RWPE1 (cell line): ENCODE measurements at places on chromosomes 12 and 14.

DNA sequence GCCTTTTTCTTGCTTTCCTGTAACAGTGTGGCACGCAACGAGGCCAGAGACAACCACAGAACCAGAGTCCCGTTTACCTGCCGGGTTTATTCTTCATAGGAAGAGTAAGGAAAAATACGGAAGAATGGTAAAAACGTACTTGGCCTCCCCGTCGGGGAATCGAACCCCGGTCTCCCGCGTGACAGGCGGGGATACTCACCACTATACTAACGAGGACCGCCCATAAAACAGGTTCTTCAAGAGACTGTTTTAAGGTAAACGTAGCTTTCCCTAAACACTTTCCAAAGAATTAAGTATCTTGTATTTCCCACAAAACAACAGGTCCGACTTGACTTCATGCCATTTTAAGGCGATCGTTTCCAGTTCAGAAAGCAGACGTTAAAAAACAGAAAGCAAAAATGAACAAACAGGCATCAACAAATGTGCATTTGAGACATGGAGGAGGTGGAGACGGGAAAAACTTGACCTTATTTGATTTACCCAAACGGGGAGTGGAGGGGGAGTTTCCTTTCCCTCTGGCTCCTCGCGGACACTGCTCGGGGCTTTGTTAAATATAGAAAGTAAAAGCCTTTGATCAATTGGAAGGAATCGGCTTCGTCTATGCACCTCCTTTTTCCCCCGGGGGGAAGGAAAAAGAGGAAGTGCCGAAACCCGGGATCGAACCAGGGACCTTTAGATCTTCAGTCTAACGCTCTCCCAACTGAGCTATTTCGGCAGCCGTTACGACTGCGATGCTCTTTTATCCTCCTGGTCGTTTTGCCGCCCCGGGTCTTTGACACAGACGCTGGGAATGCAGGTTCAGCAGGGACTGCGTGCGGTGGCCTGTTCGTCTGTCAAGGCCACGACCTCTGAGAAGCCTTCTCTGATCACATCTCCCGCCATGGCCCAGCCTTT is 13.0 kb upstream of the UBC start:
- DNase-seq = peak; percentile 84

- no peak for DNase-seq
Measured at GRCh38 chr12:93176610-93177126, 201.1 kb upstream of the NUDT4 start.

- no peak for DNase-seq
Measured at GRCh38 chr14:55377236-55377635, 34.4 kb downstream of the ATG14 start.

GRCh38 chr12:334125-334524 is 55.0 kb downstream of the KDM5A start:
- DNase-seq = no peak

GRCh38 chr12:32708926-32709325 is 29.8 kb downstream of the DNM1L start:
- DNase-seq = no peak

GRCh38 chr12:127304751-127305725 is 961.9 kb upstream of the TMEM132C start:
- DNase-seq = no peak

- DNase-seq = no peak
Measured at GRCh38 chr14:51884086-51884927, 23.9 kb downstream of the GNG2 start.

DNA sequence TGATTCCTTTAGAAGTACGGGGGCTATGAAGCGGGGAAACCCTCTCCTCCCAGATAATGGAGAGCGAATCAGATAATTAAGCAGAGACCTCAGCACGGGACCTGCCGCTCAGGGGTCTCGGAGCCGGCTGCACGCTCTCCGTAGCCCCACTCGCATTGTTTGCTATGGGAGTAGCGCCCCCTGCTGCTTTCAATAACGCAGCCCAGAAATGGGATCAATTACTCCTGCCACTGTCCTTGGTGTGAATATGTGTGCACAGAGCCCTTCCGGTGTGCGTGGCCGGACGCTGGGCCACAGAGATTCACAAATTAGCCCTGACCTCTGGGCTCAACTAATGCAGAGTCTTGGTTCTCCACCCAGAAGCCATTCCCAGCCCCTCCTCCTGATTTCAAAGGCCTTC is 76.4 kb upstream of the TMEM132C start:
- no peak for DNase-seq

DNA sequence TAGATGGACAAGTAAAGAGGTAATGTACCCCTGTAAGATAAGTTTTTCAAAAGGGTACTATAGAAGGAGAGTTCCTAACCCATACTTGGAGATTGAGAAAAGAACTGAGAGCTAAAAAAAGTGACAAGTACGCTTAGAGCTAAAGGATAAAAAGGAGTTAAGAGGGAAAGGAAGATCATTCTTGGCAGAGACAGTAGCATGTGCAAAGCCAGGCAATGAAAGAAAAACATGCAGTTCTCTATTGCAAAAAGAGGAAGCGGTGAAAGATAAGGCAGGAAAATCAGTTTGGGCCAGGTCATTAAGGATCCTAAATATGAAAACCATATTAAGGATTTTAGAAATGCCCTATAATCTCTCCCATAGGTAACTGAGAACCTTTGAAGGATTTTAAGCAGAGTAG is 500.4 kb upstream of the GARIN6 start:
- DNase-seq = no peak

DNA sequence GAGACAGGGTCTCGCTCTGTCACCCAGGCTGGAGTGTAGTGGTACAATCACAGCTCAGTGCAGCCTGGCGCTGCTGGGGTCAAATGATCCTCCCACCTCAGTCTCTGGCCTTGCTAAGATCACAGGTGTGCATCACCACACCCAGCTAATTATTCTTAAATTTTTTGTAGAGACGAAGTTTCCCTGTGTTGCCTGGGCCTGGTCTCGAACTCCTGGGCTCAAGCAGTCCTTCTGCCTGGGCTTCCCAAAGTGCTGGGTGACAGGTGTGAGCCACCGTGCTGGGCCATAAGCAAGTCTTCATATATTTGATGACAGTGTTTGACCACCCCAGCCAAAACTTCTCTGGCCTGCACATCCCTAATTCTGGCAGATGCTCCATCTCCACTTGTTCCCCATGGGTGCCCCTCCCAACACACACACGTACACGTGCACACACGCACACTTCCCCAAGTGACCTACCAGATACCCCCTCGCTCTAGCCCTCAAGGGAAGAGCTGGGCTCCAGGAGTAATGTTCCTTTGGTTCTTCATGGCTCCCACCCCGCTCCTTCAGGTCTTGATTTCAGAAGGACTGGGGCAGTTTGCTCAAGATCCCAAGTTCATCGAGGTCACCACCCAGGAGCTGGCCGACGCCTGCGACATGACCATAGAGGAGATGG is 104.3 kb upstream of the FKBP4 start:
- no peak for DNase-seq

- DNase-seq = no peak
Measured at GRCh38 chr12:64876388-64877071, 52.1 kb downstream of the TBC1D30 start.

DNA sequence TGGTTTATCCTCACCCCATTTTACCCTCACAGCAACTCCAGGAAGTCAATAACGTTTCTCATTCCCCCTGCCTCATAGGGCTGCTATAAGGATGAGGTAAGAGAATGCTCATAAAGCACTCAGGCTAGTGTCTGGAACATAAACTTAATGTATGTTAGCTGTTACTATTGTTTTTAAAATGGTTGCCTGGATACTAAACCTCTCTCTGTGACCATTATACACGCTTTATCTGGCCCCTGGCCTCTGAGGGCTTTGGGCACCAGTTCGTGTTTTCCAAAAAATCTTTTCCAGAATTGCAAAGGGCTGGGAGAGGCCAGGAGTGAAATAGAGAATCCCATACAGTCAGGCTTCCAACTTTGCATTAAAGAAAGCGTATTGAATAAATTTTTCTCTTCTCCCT is 113.9 kb downstream of the KTN1 start:
- no peak for DNase-seq

GRCh38 chr12:12999271-12999958 is 650 bp downstream of the HEBP1 start:
- DNase-seq = peak; percentile 34

DNA sequence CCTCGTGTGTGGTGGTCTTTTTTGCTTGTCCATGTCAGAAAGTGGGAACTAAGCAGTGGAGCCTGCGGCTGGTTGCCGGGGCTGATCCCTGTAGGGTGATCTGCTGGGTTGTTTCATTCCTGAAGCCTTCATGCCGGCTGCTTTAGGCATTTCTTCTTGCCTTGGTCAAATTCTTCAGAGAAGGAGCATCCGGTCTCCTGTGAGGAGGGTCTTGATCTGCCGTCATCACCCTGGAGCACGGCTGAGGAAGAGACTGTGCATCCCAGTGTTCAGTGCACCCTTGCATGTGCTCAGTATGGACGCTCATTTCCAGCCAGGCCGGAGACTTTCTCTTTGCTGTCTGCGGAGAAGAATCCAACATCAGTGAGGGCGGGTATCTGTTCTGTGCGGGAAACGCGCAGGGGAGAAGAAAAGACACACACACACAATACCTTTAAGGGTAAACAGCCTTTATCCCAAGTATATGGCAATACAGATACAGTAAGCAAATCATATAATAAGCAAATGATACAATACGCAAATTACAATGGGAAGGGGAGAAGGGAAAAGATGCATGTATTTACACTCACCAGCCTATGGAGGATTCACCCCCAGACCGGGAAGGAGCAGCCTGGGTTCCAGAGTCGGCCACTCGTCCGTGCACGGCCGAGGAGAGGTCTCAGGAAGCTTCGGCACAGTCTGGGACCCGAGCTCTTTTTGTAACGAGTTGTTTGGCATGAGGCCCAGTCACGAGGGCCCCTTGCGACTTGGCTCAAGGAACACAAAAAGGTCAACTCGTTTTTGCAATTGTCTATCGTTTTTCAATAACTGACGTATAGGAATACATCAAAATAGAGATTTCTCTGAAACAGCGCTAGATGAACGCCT is 1366.8 kb upstream of the TMEM132C start:
- DNase-seq = no peak

GRCh38 chr12:45220363-45220931 is 4.6 kb downstream of the ANO6 start:
- peak; percentile 72 for DNase-seq

- DNase-seq = no peak
Measured at GRCh38 chr12:68482660-68483059, 128.0 kb upstream of the RAP1B start.

DNA sequence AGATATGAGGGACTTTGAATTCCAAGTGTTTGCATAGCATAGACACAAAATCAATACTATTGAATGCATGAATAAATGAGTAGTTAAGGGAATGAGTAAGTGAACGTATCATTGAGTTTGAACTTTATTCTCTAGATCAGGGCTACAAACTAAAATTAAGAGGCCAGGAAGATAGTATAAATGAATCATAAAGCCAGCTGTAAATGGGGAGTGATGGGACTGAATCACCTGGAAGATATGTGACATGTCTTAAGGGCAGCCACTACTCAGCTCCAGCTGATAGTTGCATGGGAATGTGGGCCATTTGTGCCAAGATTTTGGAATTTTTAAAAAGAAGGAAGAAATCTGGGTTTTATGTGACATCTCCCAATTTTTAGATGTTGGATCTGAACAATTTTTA is 229.9 kb downstream of the AKAP6 start:
- peak; percentile 10 for DNase-seq

- DNase-seq = no peak
Measured at GRCh38 chr14:94770251-94770749, 387 bp upstream of the GSC start.

DNA sequence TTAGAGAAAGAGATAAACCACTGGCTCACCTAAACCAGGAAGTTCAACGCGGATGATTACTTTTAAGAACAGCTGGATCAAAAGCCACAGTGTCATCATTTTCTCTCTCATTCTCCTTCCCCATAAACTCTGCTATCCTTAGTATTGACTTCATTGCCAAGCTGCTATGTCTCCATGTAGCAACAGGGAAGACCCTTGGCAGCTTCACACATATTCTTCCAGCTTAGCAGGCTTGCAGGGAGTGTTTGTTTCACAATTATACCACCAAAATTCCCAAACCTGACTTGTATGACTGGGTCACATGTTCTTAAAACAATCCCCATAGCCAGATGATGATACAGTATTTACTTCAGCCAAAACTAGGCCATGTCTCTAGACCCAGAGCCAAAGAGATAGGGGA is 235.5 kb downstream of the PAWR start:
- no peak for DNase-seq

- no peak for DNase-seq
Measured at GRCh38 chr12:56391721-56392120, 29.1 kb upstream of the APOF start.

DNA sequence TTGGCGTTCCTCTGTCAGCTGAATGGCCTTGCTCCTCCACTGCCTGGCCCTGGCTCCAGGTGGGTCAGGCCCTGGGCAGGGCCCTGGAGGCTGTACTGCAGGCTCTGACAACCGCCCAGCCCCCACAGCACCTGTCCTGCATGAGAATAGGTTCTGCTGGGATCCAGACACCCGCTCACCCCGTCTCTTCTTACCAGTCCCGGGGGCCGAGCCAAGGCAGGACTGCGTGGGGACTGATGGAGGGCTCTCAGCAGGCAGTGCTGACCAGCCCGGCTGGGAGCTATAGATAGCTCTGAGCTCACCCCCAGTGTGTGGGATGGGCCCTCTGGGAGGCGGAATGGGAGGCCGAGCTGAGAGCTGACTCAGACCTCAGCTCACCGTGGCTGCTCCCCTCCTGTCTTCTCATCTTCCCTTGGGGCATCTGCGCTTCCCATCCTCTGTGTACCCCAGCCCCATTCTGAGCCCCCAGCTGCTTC is 39.6 kb downstream of the TEAD4 start:
- DNase-seq = peak; percentile 12

DNA sequence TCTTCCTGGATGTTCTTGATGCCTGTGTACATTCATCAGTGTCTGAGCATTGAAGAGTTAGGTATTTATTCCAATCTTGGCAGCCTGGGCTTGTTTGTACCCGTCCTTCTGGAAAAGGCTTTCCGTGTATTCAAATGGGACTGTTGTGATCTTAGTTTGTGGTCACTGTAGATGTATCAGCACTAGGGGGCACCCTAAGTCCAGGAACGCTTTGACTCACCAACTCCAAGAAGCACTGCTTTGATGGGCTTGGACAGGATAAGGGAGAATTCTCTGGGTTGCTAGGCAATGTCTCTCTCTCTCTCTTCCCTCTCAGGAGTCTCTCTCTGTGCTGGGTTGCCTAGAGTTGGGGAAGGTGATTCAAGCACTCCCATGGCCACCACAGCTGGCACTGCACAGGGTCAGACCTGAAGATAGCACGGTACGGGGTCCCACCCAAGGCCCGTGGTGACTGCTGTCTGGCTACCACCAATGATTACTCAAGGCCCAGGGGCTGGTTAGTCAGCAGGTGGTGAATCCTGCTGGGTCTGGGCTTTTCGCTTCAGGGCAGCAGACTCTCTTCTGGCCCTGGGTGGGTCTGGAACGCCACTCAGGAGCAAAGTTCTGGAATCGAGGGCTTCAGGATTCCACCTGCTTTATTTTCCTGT is 211.1 kb upstream of the RGS6 start:
- DNase-seq = peak; percentile 50

- DNase-seq = no peak
Measured at GRCh38 chr12:10111451-10111850, 12.7 kb upstream of the CLEC1A start.

DNA sequence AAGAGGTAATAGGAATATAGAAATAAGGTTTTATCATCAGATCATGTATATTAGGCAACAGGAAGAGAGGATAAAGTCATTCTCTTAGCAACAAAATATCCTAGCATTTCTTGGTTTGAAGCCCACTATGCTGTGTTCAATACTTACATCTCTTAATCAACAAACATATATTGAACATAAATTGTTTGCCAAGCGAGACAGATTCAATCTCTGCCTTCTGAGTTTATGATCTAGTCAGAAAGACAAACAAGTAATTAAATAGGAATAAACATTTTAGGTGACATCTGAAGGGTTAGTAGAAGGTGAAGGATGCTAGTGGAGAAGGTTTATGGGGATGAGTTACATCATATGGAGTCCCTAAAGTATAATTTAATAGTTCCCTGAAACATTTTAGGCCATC is 54.8 kb downstream of the PPHLN1 start:
- no peak for DNase-seq
